ENCODE measurements at places on chromosomes 11 and 22.

DNA sequence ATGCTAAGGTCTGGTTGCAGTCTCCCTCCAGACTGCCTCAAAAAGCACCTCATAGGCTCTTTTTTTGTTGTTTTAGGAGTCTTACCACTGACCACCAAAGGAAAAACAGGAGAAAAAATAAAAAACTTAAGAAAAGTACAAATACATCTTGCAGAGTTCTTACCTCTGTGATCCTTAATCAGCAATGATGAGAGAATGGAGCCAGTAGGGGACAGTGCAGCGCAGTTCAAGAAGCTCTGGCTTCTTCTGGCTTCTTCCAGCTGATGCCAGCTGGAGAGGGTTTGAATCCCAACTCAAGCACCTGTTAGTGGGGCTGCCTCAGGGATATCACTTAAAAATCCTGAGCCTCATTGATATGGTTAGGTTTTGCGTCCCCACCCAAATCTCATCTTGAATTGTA is 223.3 kb upstream of the ISX start:
- DNase-seq, result no peak

- peak; percentile 1 for DNase-seq
Observed at GRCh38 chr11:25910086-25910485, 421.8 kb upstream of the ANO3 start.

- DNase-seq, result no peak
Observed at GRCh38 chr22:30705710-30706651, 11.3 kb downstream of the OSBP2 start.

- no peak for DNase-seq
Observed at GRCh38 chr11:122123263-122123929, 7.4 kb upstream of the BLID start.

- peak; percentile 84 for DNase-seq
Observed at GRCh38 chr22:17501679-17502285, 61.5 kb upstream of the SLC25A18 start.

- no peak for DNase-seq
Observed at GRCh38 chr11:67267188-67268080, 1.2 kb downstream of the GRK2 start.

DNA sequence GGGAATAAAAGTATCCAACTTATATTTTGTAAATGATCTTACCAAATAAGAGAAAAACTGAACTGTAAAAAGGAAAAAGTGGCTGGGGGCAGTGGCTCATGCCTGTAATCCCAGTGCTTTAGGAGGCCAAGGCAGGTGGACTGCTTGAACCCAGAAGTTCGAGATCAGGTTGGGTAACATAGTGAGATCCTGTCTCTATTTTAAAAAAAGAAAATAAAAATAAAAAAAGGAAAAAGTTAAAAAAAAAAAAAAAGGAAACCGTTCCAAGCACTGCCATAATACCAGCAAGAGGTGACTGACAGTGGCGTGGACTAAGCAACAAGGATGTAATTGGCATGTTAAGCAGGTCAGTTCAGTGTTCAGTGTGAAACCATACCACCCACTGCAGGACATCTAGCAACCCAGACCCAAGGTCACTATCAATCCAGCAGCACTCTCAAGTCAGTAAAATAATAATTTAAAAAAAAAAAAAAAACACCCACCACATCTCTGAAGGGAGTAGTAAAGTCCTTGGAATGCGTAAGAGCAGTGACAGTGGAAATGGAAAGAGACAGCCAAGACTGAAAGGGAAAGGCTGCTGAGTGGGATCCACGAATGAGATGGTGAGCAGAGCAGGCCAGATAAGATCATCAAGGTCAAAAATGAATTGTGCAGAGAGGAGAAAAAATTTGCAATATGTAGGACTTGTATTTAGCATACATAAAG is 43.6 kb downstream of the MAPK1 start:
- no peak for DNase-seq

GRCh38 chr22:35984183-35985175 is 44.1 kb downstream of the RBFOX2 start:
- DNase-seq, result no peak

DNA sequence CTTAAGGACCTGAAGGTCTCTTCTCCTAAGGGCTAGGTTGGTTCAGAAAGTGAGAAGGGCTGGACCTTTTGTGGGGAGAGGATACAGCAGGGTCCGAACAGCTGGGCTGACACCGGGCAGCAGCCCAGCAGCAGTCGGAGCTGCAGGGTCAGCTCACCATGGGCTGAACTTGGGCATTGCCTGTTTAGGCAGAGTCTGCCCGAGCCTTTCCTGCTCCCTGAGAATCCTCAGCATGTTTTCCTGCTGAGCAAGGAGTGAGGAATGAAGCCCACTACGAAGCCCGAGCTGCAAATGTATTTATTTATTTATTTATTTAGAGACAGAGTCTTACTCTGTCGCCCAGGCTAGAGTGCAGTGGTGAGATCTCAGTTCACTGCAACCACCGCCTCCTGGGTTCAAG is 83.9 kb downstream of the PTPRJ start:
- DNase-seq, result no peak

- DNase-seq, result no peak
Observed at GRCh38 chr11:73554671-73555320, 43.1 kb downstream of the FAM168A start.

DNA sequence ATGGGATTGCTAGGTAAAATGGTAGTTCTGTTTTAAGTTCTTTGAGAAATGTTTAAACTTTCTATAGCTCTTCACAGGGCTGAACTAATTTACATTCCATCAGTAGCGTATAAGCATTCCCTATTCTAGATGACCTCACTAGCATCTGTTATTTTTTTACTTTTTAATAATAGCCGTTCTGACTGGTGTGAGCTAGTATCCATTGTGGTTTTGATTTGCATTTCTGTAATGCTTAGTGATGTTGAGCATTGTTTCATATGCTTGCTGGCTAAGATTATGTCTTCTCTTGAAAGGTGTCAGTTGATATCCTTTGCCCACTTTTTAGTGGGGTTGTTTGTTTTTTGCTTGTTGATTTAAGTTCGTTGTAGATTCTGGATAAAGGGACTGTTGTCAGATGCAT is 35.9 kb downstream of the MMP27 start:
- no peak for DNase-seq

GRCh38 chr11:108035690-108036089 is 27.0 kb downstream of the CUL5 start:
- DNase-seq, result no peak

DNA sequence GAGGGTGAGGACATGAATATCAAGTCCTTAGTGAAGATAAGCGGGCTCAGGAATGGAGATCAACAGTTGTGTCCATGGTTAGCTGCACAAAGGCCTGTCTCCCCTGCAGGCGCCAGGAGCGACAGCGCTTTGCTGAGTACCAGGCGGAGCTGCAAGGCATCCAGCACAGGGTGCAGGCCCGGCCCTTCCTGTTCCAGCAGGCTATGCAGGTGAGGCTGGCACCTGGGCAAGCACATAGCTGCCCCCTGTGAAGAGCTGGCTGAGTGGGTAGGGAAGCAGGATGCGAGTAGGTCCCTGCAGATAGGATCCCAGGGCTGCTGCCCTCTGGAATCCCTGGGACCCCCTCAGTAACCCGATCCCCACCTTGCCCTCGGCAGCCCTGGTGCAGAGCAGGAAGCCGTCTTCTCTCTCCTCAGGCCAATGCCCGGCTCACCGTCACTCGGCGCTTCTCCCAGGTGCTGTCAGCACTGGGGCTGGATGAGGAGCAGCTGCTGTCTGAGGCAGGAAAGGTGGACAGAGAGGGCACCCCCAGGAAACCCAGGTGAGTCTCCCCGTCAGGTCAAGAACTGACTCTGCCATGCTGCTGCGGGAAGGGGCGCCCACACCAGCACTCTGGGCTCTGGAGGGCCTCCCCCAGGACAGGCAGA is 2.6 kb upstream of the SART1 start:
- DNase-seq, result no peak

- peak; percentile 85 for DNase-seq
Observed at GRCh38 chr22:46791201-46791731, 28.8 kb downstream of the TBC1D22A start.

DNA sequence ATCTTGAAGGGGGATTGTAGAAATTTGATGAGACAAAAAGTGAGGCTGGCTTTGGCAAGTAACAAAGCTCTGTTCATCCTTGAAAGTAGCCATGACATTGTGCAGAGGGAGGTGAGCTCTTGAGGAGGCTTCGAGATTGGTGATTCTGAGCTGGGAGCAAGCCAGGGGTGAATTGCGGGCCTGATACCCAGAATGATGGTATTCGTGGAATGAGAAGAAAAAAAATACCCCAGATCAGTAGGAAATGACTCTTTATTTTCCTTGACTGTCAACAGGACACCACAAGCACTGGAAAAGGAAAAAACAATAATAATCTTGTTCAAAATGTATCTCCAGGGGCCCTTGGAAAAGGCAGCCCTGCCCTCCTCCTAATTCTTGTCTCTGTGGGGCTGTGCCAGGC is 62.7 kb downstream of the TSPAN18 start:
- DNase-seq, result no peak

- DNase-seq, result no peak
Observed at GRCh38 chr11:108239076-108239475, 16.2 kb downstream of the ATM start.

- no peak for DNase-seq
Observed at GRCh38 chr11:60835534-60835846, 6.4 kb upstream of the CCDC86 start.

- no peak for DNase-seq
Observed at GRCh38 chr11:74171997-74172396, 908 bp downstream of the PPME1 start.

- no peak for DNase-seq
Observed at GRCh38 chr11:36803084-36803483, 205.0 kb upstream of the RAG2 start.

DNA sequence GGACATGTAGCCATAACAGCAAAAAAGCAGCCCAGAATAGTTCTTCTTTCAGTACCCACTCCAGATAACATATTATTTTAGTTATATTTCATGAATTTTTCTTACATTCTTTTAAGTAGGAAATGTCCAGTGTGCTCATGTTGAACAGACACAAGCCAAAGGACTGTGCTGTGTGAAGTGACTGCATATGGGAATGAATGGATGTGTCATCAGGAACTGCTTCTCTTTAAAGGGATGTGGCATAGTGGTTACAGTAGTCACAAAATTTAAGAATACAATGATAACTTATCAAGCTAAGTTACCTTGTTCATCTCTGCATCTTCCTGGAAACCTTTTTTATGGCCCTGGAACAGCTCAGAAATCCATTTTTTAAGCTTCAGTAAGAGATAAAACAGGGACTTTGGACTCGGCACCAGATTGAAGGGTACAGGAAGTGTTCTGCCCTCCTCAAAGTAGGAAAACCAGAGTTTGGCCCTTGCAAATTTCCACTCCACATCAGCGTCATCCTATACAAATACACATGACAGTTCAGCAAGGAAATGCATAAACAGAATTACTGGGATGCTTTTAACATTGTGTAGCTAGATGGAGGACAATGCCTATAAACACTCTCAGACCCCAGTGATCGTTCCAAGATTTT is 112.8 kb downstream of the TRPC6 start:
- no peak for DNase-seq

DNA sequence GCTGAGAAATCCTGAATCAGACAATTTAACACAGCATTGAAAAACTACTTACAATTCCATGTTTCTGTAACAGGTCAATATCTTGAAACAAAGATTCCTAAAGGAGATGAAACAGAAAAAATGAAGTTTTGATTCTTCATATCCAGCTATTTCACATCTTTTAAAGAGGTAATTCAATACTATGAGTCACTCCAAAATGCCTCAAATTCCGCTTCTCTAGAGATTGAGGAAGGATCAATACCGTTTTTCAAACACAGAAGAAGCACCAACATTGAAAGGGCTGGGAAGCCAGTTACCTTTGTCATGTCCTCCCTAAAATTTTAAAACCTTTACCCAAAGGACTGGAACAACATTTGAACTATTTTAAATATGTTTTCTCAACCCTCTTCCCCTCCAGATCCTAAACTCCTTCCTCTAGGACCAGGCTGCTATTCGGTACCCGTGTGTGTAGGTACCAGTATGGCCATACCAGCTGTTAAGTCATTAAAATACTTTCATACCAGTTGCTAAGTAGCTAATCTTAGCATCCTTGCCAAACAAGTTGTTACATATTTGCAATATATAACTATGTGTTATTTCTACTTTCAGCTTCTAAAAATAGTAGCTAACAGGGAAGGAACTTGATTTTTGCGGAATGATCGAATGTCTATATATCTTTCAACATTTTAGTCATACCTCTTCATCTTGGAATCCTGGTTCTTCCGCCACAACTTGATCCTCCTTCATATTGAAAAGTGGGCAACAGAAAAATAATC is 2.3 kb downstream of the DMC1 start:
- no peak for DNase-seq

DNA sequence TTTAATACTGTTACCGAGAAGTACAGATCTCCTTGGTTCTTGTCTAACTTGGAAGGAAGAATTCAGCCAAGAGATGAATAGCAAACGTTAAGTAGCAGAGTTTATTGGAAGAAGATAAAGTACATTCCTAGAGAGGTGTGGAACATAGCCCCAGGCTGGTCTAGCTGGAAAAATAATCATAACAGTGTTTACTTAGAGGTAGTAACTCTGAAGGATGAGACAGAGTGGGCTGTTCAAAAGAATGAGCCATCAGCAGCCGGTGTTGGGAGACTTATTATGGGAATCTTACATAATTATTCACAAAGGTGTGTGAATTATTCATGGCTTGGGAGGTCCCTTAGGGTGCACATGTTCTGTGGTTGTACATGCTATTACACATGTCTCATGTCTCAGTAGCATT is 276.5 kb downstream of the LUZP2 start:
- DNase-seq, result no peak

- peak; percentile 25 for DNase-seq
Observed at GRCh38 chr11:22787551-22788162, 41.9 kb downstream of the SVIP start.

- DNase-seq, result no peak
Observed at GRCh38 chr11:134272381-134273316, 3.5 kb upstream of the GLB1L3 start.

Data from Kasumi-1 (cell line).